G401 (cell line): ENCODE measurements at places on chromosomes 7 and 10. TPM values are rescaled to one million over a fixed set of nuclear protein-coding genes. Genes with fewer than 3 reads are reported as not detected.
A peak's percentile ranks its signal among the peaks of the same experiment; 100 is the strongest.

DNA sequence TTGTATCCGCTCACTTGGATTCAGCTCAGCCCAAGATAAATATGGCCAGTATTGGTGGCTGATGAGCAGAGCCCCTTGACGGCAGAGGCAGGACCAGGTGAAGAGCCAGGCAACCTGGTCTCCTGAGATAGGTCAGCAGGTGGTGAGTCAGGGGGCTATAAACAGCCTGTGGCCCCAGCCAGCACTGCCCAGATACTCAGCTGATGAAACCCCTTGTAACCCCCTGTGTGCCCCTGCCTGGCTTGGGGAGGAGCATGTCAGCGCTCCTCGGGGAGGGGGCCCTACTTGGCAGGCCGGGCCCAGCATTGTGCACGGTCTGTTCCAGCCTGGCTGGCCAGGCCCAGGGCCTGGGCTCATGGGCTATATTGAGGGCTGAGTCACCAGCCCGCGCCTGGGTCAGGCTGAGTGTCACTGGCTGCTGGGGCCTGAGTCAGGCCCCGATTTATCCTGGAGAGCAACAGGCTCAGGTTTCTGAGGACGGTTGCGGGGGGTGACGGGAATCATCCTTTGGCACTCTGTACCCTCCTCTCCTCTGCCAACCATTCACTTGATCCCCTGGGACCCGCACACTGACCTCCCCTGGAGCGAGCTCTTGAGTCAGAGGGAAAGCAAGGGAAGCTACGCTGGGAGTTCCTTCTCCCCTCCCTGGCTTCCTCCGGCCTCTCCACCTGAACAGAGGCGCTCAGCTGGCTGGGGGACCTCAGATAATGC, 2.8 kb upstream of the FLNC start:
- DNase-seq = no peak

GRCh38 chr7:130896051-130896881, 162.3 kb upstream of the KLF14 start:
- DNase-seq = no peak

Gene NDUFA5
- total RNA-seq = 50.6 and 81.8 TPM in 2 replicates

Gene DYNC1I1
- total RNA-seq = not detected in 2 replicates

GRCh38 chr10:49104323-49104722, 11.0 kb downstream of the VSTM4 start:
- DNase-seq = no peak

DNA sequence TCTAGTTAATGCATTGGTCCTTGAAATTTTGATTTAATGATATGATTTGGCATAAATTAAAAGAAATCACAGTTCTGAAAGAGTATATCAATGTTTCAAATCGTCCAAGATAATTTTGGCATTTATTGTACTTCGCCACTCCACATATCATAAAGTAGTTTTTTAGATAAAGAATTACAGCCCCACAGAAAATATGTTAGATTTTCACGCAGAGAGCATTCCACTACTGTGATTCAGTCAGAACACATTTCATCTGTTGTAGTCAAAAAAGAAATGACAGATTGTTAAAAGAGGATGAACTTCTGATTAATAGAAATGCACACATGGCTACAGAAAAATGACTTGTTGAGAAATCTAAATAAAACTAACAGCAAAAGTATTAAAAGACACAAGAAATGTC, 1063.5 kb upstream of the LRRN3 start:
- no peak for DNase-seq

Gene PRR15
- total RNA-seq = not detected in 2 replicates

GRCh38 chr10:90986870-90987269, 66.0 kb upstream of the ANKRD1 start:
- DNase-seq = no peak

- no peak for DNase-seq
Measured at GRCh38 chr7:87210506-87210905, 9.0 kb downstream of the TMEM243 start.

DNA sequence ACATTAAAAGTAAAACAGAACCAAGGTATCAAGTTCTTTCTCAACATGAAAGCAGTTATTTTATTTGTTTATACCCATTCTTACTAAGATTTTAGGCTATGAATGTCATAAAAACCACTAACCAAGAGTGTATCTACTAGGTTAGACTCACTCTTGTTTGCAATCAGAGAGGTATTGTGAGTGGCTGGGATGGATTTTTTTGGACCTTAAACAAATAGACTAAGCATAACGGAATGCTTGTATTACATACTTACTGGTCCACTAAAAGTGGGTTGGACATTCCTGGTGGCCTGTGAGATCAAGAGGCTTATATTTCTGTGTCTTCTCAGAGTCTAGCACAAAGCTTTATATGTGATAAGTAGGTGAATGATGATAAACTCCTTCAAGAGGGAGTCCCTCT, 32.6 kb upstream of the CBLL1 start:
- DNase-seq = no peak

GRCh38 chr7:146713934-146714333, 597.3 kb downstream of the CNTNAP2 start:
- DNase-seq = no peak

Gene CUBN
- 0.06 and 0.07 TPM in 2 replicates for total RNA-seq

Gene FAM237B
- total RNA-seq = not detected in 2 replicates

DNA sequence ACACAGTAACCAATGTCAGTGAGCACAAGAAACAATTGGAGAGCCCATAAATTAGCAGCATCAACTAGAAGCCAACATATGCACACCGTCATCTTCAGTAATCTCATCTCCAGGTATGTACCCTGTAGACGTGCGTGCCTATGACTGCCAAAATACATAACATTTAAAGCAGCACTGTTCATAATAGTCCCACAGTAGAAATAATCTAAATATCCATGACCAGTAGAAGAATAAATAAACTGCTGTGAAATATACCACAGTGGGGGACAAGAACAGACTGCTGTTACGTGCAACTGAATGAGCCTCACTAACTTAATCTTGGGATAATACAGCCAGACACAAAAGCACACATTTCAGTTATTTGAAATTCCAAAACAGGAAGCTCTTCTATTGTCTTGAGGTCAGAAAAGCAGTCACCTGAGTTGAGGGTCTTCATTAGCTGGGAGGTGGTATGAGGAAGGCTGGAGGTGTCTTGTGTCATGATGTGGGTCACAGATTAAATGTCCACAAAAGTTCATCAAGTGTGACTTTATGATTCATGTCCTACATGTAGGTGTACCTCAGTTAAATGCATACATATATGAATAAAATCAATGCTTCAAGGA, 454.2 kb upstream of the AKR1E2 start:
- no peak for DNase-seq

Gene SLC26A5
- not detected in 2 replicates for total RNA-seq

Gene CDNF
- total RNA-seq = 0.27 and 0.49 TPM in 2 replicates

- DNase-seq = no peak
Measured at GRCh38 chr7:8176370-8177081, 85.4 kb downstream of the ICA1 start.

Gene CTAGE6
- total RNA-seq = not detected in 2 replicates

Gene ANKRD1
- 2.3 TPM in 2 replicates for total RNA-seq

DNA sequence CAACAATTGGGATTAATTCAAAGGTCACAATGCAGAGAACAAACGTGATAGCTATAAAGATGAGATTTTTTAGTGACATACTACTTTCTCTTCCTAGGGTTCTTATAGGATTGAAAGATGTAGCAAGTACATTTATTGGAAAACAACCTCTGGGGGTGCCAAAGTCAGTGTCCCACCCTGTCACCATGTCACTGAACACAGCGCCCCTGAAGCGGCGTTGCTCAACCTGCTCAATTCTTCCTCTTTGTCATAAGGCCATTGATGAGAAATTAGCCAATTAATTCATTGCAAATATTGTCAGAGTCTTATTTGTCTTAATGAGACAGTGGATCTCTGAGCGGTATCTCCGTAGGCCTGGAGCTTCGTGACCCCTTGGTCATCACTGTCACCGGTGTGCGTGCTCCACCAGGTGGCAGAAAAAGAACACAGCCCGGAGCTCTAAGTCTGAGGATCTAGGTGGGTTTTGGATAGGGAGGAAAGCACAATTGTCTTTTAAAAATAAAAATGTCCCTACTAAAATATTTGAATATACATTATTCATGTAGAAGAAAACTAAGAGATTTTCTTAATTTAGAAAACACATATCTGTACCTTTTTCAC, 362.6 kb downstream of the PAXIP1 start:
- peak; percentile 63 for DNase-seq

Gene UPK3BL1
- 1.2 and 4.7 TPM in 2 replicates for total RNA-seq

GRCh38 chr7:17021205-17021604, 139.4 kb upstream of the AGR3 start:
- no peak for DNase-seq

DNA sequence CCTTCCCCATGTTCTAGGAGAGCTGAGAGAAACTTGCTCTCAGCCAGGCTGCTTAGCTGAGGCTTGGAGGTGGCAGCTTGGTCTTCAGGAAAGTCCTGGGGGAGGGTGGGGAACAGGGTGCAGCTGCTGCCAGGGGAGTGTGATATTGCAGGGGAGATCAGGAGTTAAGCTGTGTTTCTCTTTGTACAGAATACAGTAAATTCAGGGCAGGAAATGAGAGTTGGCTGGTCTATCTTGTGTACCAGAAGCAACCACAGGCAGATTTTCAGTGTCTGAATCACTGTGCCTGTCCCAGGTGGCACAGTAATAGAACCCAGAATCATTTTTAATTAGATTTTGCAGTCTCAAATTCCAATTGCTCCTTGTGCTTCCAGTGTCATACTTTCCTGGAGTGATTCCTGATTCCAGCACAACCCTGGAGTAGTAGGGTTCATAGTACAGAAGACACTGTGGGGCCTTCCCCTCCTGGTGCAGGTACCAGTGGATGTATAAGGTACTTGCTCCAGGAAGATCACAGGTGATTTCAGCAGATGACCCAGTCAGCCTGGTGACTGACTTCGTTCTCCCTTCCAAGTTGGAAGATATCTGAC, 94.0 kb upstream of the TARP start:
- no peak for DNase-seq

- DNase-seq = peak; percentile 11
Measured at GRCh38 chr10:2476812-2477553, 590.4 kb upstream of the PFKP start.

DNA sequence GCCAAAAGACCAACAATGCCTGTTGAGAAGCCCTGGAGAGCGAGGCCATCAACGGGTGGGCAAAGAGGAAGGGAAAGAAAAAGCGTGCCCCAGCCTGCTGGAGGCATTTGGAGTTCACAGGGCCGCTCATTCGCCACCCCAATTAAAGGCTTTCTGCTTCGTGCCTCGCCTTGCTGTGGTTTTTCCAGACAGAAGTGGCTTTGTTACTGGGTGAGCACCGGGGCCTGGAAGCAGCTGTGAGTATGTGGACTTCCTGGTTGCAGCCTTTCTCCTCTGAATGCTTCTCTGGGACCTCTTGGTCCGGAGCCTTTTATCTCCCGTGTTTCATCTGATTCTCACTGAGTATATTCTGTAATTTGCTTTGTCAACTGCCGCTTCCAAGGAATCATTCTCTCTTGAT, 118.1 kb upstream of the EGR2 start:
- no peak for DNase-seq

Gene GRB10
- total RNA-seq = not detected in 2 replicates

DNA sequence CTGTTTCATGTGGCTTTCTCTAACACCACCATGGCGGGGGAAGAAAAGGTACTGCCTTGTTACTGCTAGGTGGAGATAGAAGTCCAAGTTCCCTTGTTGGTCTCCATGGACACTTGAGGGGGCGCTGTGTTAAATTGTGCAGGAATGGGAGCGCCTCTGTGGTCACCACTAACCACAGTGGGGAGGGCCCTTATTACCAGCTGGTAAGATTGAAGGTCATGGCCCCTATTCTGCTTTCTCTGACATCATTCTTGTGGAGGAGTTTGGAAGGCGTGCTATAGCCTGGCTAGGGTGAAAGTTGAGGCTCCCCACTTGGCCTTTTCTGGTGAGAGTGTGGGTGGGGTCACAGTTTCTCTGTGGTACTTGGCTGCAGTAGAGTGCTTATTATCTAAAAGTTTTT, 14.9 kb upstream of the MXI1 start:
- DNase-seq = no peak

Gene WEE2
- total RNA-seq = not detected in 2 replicates

DNA sequence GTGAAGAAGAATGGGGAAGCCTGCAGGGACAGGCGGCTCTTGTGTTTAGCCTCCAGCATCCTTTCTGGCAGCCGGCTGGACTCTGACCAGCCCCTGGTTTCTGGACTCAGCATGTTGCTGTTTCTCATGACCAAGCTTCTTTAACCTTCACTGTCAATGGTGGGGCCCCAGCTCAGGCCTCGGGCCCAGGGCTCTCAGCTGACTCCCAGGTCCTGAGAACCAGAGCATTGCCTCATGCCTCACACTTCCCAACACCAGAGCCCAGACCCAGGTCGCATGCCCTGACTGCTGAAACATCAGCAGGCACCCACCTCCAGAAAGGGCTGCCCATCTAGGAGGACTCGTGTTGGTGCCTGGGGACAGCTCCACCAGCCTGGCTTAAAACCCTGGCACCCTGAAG, 34.8 kb upstream of the FGFR2 start:
- DNase-seq = no peak

GRCh38 chr10:4941540-4942330, 21.5 kb upstream of the AKR1C1 start:
- no peak for DNase-seq
